WTC11 (cell line): ENCODE measurements at places on chromosomes 2 and 18.
A peak's percentile ranks its signal among the peaks of the same experiment; 100 is the strongest.

- no peak for DNase-seq
These were observed 95.5 kb upstream of the XIRP2 start for GRCh38 chr2:166792808-166793207.

DNA sequence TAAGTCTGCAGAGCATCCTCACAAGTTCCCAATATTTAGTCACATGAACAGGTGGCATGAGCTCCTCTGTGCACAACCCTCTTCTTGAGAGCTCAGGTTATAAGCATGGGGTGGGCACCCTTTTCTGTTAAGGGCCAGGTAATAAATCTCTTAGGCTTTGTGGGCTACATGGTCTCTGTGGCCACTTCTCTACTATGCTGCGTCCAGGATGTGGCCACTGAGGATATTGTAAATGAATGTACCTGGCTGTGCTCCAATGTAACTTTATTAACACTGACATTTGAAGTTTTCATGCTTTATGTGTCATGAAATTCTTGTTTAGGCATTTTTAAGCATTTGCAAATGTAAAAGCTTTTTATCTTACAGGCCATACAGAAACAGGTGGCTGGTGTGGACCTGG, 116.8 kb upstream of the ST6GAL2 start:
- no peak for DNase-seq

DNA sequence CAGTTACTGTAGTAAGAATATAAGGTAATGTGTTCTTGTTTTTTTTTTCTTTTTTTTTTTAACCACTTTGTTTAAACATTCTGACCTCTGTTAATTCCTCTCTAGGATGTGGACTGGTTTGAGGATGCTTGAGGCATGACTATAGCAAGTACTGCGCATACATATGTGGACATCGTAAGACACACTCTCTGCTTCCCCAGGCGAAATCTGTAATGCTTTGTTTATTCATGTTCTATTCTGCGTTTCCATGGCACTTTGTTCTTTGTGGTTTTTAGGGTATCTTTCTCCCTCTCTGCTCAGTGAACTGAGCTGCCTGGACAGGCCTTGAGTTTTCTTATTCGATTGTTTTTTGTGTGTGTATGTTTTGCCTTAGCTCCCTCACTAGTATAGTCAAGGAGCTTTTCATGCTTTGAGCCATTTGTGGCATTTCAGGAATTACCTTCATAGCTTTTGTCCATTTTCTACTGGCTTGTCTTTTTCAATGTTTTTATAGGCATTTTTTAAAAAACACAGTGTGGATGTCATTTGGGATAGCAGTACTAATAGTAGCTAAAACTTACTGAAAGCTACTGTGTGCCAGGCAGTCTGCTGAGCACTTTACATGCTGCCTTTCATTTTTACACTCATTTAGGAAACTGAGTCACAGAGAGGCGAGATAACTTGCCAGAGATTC, 1.9 kb upstream of the SH3BP4 start:
- DNase-seq = no peak

- DNase-seq = no peak
These were observed 14.1 kb upstream of the ZSWIM2 start for GRCh38 chr2:186862869-186863709.

GRCh38 chr18:57544936-57545660, 41.4 kb downstream of the FECH start:
- no peak for DNase-seq

- no peak for DNase-seq
These were observed 60.4 kb downstream of the KIAA1328 start for GRCh38 chr18:36889321-36889720.

GRCh38 chr2:189232759-189233406, 53.3 kb upstream of the COL5A2 start:
- no peak for DNase-seq

DNA sequence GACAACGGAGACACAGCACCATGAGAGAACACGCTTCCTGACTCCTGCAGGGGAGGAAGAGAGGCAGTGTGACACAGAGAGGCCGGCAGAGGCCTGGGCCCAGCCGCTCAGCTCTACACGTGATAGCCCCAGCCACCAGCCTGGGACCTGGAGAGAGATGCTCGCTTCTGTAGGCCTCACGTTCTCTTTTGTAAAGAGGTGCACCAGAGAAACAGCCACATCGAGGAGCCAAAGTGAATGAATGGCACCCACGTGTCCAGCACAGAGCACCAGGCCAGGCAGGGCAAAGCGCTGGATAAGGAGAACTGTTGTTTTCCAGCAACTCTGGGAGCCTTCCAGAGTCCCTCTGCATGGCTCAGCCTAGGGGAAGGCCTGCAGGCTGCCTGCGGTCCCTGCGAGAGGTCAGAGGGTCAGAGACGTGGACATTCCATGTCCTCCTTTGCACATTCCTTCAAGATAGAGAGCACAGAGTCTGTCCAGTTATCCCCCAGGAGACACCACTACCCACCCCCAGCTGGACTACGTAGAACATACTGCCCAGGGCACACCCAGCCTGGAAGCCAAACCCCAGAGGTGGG, 14.2 kb downstream of the LIMS2 start:
- peak; percentile 6 for DNase-seq

DNA sequence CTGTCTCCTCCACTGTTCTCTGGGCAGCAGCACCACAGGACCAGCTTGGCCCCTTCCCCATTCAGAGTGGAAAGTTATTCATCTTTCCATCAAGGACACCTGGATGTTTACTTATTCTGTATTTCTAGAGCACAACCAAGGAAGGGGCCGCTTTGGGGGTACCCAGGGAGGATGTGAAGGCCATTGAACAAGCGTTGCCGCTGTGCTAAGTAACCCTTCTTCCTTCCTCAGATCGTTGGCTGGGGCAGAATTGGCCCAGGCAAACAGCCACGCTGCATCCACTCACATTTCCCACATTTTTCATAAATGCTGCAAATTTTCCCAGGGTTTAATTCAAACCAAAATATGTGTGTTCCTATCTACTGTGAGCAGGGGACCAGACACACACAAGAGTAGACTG, 76.2 kb upstream of the NPAS2 start:
- no peak for DNase-seq

DNA sequence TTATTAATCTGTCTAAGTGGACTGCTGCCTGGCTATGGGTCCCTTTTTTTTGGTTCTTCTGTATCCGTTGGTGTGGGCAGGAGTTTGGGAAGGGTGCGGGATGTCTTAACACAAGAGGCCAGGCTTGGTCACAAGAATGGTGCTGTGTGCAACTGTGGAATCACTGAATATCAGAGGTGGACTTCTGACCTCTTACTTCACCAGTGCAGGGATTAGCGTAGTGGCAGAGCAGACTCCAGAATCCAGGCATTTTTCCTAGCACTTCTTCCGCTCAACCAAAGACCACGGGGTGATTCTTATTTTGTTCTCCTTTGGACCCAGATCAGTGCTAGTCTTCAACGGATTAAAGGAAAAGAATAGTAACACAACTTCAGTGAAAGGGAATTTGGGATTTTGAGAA, 254.3 kb upstream of the TNP1 start:
- no peak for DNase-seq

GRCh38 chr18:55310044-55310676, 277.8 kb downstream of the TCF4 start:
- DNase-seq = no peak

GRCh38 chr18:32877371-32877770, 104.5 kb upstream of the KLHL14 start:
- DNase-seq = no peak

DNA sequence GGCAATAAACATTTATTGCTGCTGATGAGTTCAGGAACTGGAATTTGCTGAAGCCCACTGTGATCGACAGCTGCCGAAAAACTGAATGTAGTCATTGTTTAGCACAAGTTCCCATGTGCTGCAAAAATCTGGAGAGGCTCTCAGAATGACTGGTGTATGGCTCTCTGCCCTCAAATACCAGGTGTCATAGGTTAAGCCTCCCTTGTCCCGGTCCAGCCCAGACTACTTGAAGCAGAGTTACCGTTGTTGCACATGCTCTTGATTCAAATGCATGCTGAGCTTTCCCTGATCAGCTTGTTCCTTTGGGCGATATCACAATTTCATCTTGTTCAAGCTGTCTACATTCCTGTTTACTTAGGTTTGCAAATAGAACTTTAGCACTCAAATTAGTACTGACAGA, 625.2 kb downstream of the CPS1 start:
- DNase-seq = no peak

- no peak for DNase-seq
These were observed 58.2 kb downstream of the ADI1 start for GRCh38 chr2:3460831-3461800.

DNA sequence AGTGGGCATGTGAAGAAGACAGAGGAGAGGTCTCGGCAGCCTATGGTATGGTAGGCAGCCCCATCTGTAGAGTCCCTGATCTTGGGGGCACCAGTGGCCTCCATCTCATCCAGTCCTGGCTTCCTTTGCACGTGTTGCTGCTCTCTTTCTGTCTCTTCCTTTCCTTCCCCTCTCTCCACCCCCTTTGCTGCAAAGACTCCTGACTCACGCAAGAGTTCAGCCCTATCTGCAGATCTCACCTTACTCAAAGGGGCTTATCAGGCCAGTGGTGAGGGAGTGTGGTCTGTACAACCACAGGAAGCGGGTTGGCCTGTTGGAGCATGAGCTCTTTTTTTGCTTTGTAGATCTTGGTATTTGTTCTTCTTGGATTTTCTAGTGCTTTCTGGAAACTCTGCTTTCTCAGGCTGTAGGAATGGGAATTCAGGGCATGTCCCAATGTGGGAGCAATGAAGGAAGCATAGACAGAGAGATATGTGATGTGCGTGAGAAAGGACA, 14.6 kb upstream of the NT5DC4 start:
- no peak for DNase-seq

DNA sequence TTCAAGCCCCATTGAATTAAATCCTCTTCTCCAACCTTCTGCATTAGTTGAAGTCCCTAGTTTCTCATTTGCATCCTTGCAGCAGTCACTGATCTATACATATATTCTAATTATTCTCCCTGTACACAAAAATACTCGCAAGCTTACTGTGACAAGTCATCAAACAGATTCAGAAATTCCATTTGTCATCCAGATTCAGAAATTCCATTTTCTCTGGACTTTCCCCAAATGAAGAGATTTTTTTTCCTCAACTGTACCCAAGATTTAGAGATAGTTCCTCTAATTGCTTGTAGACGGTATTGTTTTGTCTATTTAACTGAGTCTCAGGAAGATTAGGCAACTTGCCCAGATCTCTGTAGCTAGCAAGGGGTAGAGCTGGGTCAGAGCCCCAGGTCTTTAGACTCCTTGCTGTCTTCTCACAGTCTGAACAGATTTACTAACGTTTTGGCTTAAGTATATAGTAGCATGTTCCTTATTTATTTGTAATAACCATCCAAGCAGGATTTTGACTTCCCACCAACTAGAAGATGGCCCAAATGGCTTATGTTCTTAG, 34.2 kb downstream of the RAB12 start:
- DNase-seq = no peak

GRCh38 chr2:197079414-197079813, 152.9 kb upstream of the PGAP1 start:
- no peak for DNase-seq

DNA sequence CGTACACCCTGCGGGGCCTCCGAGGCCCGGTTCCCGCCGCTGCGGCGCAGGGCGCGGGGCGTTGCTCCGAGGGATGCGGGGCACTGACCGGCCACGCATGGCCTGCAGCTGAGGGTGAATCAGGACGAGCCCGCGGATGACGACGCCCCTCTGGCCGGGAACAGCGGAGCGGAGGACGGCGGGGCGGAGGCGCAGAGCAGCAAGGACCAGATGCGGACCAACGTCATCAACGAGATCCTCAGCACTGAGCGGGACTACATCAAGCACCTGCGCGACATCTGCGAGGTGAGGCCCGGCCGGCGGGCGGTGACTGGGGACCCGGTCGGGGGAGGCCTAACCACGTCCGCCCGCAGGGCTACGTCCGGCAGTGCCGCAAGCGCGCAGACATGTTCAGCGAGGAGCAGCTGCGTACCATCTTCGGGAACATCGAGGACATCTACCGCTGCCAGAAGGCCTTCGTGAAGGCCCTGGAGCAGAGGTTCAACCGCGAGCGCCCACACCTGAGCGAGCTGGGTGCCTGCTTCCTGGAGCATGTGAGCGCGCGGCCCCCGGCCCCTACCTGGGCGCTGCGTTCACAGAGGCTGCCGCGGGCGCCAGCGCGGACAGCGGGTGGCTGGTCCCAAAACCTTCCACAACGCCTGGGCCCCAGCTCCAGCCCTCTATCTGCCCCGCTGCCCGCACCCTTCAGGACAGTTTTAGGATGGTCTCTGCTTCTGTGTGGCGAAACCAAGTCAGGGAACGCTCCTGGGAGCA, 53.2 kb downstream of the FAM168B start:
- DNase-seq = no peak

DNA sequence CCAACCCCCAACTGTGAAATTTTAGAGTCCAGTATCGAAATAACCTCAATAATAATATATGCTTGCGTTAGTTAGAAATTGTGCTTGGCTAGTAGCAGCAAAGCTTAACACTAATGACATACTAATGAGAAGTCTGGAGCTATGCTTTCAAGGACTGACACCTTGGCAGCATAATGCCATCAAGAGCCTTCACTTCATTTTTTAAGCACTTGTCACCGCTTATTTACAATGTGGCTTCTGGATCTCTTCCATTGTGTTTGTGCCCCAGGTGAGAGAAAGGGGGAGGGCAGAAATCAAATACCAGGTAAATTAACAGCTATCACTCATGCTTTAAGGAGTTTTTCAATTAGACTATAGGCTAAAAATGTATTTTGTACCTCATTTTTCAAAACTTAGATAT, 101.5 kb downstream of the CDH7 start:
- DNase-seq = no peak

GRCh38 chr2:38106405-38107094, 30.6 kb upstream of the CYP1B1 start:
- DNase-seq = no peak

DNA sequence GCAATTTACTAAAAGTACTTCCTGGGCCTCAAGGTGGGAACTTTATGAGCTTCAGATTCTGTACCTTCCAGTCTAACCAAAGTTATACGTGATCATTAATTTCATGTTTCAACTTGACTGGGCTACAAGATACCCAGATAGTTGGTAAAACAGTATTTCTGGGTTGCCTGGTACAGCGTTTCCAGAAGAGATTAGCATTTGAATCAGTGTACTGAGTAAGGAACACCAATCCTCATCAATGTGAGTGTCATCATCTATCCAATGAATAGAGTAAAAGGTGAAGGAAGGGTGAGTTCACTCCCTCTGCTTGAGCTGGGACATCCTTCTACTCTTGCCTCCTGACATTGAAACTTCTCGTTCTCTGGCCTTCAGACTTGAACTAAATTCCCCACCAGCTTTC, 274.5 kb upstream of the ID2 start:
- no peak for DNase-seq

DNA sequence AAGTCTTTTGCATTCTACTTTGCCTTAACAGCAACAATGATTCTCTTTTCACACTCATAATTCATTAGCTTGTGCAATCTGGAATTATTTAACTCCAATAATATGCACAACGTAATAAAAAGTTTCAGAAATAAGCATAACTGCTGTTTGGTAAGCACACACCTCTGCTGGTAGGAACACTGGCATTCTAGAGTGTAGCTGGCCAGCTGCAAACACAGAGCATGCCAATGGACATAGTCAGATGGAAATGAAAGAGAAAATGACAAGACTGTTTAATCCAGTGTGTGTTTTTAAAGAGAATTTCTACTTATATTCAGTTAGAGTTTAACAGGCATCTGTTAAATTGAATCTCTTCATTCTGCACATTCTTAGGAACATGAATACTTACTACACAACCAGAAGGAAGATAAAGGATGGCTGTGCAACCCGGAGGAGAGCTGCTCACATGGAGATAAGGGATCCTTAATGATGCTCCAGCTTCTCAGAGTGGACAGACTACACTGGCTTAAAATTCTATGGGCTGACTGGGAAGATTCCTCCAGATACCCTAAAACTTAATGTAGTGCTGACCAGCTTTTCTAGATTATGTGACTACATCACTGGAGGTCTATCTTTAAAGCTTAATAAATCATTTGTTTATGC, 94.6 kb upstream of the CHAC2 start:
- DNase-seq = no peak
